Aorta (tissue), 5 donors: ENCODE measurements at places on chromosomes 2 and 18. TPM values are rescaled to one million over a fixed set of nuclear protein-coding genes. Genes with fewer than 3 reads are reported as not detected.
A peak's percentile ranks its signal among the peaks of the same experiment; 100 is the strongest.

GRCh38 chr2:237322564-237322963 is 91.4 kb downstream of the COL6A3 start:
- H3K36me3 ChIP-seq = no peaks in the 10 kb centered on the region
- H3K4me1 ChIP-seq = peaks cover 10% of the 10 kb centered on the region
- no peak for DNase-seq

GRCh38 chr2:155315768-155316167 is 617.3 kb downstream of the KCNJ3 start:
- H3K4me3 ChIP-seq = no peak overlapping the region
- no peak for DNase-seq
- no peaks in the 10 kb centered on the region for H3K36me3 ChIP-seq
- no peaks in the 10 kb centered on the region for H3K4me1 ChIP-seq
- H3K27me3 ChIP-seq = no peaks in the 10 kb centered on the region

DNA sequence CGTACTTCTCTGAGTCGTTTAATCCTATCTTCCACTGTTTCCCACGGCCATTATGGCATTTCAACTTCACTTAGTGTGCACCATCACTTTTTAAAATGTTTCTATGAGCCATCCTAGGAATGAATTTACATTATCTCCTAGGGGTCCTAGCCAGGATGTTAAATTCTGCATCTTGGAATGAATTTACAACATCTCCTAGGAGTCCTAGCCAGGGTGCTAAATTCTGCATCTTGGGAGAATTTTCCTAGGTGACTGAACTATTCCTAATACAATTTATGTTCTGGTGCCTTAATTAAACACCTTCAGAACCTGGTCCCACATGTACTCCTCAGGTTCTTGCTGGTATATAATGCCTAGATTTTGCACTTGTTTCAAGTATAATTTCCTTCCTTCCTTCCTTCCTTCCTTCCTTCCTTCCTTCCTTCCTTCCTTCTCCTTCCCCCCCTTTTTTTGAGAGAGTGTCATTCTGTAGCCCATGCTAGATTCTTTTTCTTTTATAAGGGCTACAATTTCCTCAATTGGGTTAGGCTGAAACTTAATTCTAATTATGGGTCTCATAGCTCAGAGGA is 72.1 kb downstream of the TBR1 start:
- H3K27ac ChIP-seq = no peak overlapping the region
- H3K36me3 ChIP-seq = no peaks in the 10 kb centered on the region
- DNase-seq = no peak
- H3K4me3 ChIP-seq = no peak overlapping the region
- no peaks in the 10 kb centered on the region for H3K27me3 ChIP-seq

The VWC2L gene
- polyA plus RNA-seq = not detected

The OTX1 gene
- polyA plus RNA-seq = not detected

The UCN gene
- not detected for polyA plus RNA-seq

DNA sequence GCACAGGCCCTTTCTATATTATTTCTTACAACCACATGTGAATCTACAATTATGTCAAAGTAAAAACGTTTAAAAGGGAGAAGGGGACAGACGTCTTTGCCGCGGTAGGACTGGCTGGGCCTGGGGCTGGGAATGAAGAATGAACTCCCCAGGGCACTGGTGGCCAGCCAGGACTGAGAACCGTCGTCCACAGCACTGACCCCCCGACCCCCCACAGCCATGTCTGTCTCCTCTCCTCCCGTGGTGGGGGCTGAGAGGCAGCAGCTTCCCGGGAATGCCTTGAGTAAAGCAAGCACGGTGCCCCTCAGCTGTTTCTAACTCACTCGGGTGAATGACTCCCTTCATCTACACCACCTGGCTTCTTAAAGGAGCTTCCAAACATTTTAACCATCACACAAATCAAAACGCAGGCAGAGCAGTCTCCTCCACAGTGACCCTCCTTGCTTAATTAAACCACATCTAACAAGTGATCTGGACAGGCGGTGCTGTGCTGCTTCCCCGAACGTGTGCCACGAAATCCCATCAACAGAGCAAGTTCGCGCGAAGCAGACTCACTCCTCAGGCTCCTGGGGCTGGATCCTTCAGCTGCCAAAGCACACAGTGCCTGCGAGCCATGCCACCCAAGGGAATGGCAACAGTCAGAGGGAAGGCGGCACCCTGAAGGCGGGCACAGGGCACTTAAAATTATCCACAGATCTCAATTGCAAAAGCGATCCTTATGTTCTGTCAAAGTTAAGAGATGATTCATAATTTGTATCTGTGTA is 217.7 kb downstream of the EIPR1 start:
- no peak overlapping the region for H3K27ac ChIP-seq
- no peak overlapping the region for H3K4me3 ChIP-seq
- H3K4me1 ChIP-seq = no peaks in the 10 kb centered on the region
- H3K27me3 ChIP-seq = no peaks in the 10 kb centered on the region
- H3K36me3 ChIP-seq = no peaks in the 10 kb centered on the region

The PCARE gene
- polyA plus RNA-seq = not detected

GRCh38 chr2:170716851-170717598 is 1.9 kb downstream of the SP5 start:
- no peak overlapping the region for H3K27ac ChIP-seq
- H3K4me3 ChIP-seq = no peak overlapping the region
- H3K4me1 ChIP-seq = no peaks in the 10 kb centered on the region
- peak; percentile 88 for DNase-seq
- H3K27me3 ChIP-seq = no peaks in the 10 kb centered on the region

DNA sequence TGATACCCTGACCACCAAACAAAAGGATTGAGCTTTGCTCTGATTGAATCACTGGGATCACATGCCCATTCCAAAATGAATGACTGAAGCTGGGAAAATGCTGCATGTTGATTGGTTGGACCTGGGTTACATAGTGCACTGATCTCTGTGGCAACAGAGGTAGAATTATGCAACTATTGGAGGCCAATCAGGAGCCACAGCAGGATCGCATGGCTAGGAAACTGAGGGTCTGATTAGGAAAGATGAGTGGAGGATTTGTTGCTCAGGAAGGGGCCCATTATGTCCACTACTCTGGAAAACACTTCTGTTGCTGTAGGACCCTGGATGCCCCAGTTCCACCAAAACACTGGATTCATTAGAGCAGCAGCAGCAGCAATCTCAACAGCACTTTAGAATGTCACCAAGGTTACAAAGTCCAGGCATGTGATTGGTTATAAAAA is 25.9 kb upstream of the SGPP2 start:
- H3K27me3 ChIP-seq = no peaks in the 10 kb centered on the region
- no peak for DNase-seq
- H3K4me3 ChIP-seq = no peak overlapping the region
- H3K4me1 ChIP-seq = peaks cover 2% of the 10 kb centered on the region
- H3K27ac ChIP-seq = no peak overlapping the region

DNA sequence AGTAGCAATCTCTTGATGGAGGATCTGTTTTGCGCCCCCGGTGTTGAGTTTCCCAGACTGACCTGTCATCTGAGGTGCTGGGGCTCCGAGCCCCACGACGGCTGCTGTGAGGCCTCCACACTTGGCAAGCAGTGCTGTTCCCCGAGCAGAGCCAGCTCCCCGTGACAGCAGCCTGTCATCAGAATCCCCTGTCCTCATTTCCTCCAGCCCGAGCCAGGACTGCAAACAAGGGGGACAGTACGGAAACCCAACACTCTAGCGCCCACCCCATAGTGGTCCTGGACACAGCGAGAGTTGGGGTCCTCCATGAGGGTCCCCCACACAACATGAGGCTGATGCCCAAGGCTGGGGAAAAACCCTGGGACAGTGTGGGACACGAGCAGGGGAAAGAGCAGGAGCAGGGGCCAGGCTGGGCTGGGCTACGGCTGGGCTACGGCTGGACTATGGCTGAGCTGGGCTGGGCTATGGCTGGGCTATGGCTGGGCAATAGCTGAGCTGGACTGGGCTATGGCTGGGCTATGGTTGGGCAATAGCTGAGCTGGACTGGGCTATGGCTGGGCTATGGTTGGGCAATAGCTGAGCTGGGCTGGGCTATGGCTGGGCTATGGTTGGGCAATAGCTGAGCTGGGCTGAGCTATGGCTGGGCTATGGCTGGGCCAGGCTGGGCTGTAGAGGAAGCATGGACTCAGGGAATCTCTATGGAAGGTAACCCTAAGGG is 1.5 kb upstream of the KLHL30 start:
- no peaks in the 10 kb centered on the region for H3K27me3 ChIP-seq
- no peak overlapping the region for H3K27ac ChIP-seq
- H3K4me1 ChIP-seq = no peaks in the 10 kb centered on the region

The MSTN gene
- not detected for polyA plus RNA-seq

DNA sequence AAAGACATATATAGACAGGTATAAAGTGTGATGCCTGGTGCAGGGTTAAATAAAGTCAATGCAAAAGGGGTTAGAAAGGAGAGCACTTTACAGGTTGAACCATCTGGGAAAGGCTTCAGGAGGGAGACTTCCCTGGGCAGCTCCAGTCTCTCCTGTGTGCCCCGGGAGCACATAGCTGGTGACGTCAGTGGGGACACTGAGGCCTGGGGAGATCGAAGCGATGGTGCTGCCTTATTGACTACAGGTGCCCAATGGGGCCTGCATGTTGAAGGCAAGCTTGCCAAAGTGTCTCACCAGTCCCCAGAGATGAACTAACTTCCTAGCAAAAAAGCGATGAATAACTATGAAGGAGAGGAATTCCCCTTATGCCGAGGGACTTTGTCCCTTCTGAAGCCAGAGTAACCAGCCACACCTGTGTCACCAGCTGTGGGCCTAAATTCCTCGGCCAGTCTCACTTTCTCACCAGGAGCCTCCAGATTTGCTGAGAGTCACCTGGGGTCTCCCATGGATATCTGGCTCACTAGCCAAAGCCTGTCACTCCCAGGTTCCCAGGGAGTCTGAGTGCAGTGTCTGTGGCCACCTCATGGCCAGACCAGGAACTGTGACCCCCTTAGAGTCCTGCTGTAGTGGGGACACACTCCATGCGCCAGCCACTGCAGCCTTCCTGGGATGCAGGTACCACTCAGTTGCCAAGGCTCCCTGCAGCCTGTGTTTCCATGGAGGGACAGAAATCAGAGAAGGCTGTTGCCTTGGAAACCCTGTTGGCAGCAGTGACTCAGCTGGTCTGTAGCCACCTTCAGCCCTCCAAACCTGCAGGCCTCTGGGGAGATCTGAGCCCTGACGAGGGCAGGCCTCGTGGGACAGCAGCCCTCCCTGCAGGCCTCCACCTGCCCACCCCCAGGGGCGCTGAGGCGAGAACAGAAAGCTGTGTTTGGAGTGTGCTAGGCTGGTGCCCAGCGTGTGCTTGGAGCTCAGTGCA is 128.7 kb downstream of the CTIF start:
- no peak overlapping the region for H3K4me3 ChIP-seq
- no peaks in the 10 kb centered on the region for H3K4me1 ChIP-seq
- H3K36me3 ChIP-seq = peaks cover 3% of the 10 kb centered on the region
- H3K27me3 ChIP-seq = no peaks in the 10 kb centered on the region
- H3K27ac ChIP-seq = no peak overlapping the region
- no peak for DNase-seq

GRCh38 chr2:230246206-230246605 is 20.7 kb downstream of the SP140 start:
- H3K36me3 ChIP-seq = no peaks in the 10 kb centered on the region
- no peaks in the 10 kb centered on the region for H3K4me1 ChIP-seq
- no peak for DNase-seq
- no peak overlapping the region for H3K4me3 ChIP-seq
- peaks cover 2% of the 10 kb centered on the region for H3K27me3 ChIP-seq
- H3K27ac ChIP-seq = no peak overlapping the region

DNA sequence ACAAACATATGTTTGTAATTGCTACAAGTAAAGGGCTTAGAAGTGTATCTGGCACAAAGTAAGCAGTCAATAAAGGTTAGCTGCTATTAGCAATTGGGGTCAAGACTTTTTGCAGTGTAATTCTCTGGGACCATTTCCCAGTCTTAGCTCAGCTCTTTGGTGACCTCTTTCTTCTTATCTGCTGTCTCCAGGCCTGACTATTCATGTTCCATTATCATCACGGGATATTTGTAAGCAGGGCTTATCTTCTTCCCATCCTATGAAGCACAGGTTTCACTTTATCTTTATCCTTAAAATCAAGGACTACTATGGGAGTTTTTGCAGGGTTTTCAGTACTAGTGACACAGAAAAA is 131.7 kb downstream of the DOCK10 start:
- DNase-seq = no peak
- no peaks in the 10 kb centered on the region for H3K36me3 ChIP-seq
- H3K4me3 ChIP-seq = no peak overlapping the region
- H3K27me3 ChIP-seq = no peaks in the 10 kb centered on the region
- peaks cover 11% of the 10 kb centered on the region for H3K4me1 ChIP-seq

The CFC1 gene
- polyA plus RNA-seq = not detected

GRCh38 chr18:5389356-5389755 is 93.8 kb upstream of the ZBTB14 start:
- no peaks in the 10 kb centered on the region for H3K27me3 ChIP-seq
- H3K4me3 ChIP-seq = no peak overlapping the region
- DNase-seq = no peak
- no peak overlapping the region for H3K27ac ChIP-seq
- no peaks in the 10 kb centered on the region for H3K4me1 ChIP-seq
- H3K36me3 ChIP-seq = no peaks in the 10 kb centered on the region

The CFAP65 gene
- 0.15 TPM for polyA plus RNA-seq

- H3K4me3 ChIP-seq = no peak overlapping the region
- no peak for DNase-seq
- H3K36me3 ChIP-seq = no peaks in the 10 kb centered on the region
- no peaks in the 10 kb centered on the region for H3K27me3 ChIP-seq
- H3K27ac ChIP-seq = no peak overlapping the region
- no peaks in the 10 kb centered on the region for H3K4me1 ChIP-seq
Observed at GRCh38 chr2:122908159-122908558, 1116.9 kb upstream of the CNTNAP5 start.

GRCh38 chr2:34107811-34108210 is 508.7 kb upstream of the FAM98A start:
- no peak overlapping the region for H3K27ac ChIP-seq
- H3K4me1 ChIP-seq = no peaks in the 10 kb centered on the region
- H3K36me3 ChIP-seq = no peaks in the 10 kb centered on the region
- DNase-seq = no peak

DNA sequence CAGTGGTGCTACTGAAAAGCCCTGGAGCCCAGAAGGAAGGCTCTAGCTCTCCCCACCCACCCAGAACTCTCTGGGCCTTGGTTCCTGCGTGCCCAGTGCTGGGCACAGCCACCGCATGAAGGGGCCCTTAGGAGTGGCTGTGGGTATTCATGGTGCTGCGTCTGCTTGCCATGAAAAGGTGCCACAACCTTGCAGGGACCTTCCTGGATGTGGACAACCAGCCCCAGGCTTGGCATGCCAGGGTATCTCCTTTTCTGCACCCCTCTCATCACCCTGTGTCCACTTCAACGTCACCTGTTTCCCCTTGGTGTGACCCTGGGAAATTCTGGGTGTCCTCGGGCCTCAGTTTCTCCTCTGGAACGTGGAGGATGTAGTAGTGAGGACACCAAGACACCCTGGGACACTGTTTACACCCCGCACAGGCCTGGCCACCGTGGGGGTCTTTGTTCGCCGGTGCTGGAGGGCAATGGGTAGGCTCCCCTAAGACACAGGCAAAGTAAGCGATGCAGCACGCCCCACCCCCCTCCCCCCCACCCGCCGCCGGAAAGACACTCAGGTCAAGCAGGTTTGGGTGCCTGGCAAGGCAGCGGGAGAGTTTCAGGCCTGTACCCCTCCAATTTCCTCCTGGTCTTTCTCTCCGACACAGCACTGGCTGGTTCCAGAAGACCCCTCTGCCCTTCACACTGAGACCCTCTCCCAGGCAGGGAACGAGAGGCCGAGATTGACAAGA is 34.8 kb upstream of the TAF1B start:
- H3K36me3 ChIP-seq = no peaks in the 10 kb centered on the region
- DNase-seq = peak; percentile 37
- no peaks in the 10 kb centered on the region for H3K27me3 ChIP-seq
- no peak overlapping the region for H3K4me3 ChIP-seq
